ENCODE measurements at places on chromosomes 7 and 10.
A peak's percentile ranks its signal among the peaks of the same experiment; 100 is the strongest.

DNA sequence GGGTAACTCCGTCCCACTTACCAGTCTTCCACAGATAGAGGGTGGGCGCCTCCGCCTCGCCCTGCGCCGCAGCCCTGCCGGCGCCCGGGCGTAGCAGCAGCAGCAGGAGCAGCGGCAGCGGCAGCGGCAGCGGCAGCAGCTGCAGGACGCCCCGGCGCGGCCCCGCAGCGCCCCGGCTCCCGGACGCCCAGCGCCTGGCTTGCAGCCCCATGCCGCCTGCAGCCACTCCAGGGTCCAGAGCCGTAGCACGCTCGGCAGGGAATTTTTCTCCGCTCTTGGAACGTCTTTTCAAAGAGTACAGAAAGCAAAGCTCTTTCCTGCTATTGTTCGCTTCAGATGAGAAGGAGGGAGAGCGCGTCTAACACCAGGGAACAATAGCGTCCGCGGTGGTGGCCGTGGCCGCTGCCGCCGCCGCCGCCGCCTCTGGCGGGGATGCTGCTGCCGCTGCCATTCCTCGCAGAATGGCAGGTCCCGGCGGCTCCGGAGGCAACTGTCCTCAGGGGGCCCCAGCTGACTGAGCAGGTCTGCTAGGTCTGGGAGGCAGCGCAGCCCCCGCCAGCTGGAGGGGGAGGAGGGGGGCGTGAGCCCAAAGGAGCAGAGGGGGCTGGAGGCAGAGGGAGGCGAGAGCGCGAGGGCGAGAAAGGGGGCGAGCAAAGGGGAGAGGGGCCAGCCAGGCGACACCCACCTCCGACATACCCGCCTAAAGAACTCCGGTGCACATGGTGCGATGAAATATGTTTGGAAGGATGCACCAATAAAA lies at the start of gene THSD7A:
Gene THSD7A (minus strand): TSS at position 463 of the 760 bp plus-strand sequence. CDS start 252 bp downstream, at position 211.
- DNase-seq, result peak; percentile 64

GRCh38 chr7:3931843-3932242 lies 630.8 kb downstream of the SDK1 start:
- DNase-seq, result no peak

DNA sequence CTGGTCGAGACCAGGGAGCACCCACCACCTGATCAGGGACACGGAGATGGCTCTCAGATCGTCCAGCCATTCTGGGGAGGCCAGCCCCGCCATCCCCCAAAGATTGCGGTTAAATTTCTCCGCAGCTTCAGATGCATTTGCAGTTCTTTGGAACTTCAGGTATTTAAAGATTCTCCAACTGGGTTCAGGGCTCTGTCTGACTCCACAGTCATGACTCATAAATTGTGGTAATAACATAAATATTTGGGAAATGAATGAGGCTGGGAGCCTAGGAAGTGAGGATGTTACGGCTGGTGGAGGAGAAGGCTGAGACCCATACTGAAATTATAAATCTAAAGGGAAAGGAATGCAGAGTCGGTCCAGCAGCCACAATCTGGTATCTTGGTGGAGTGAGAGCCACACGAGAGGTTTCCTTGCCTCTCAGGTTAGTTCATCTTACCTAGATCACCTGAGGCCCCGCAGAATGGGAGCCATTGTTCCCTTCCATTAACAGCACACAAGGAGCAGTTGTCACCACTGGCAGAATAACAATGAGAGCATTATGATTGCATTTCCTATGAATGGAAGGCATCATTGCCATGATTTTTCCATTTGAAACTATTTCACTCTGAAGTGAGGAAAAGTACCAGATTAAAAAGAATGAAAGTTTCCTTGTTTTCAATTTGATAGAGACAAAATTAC lies 26.7 kb upstream of the DNAJB6 start:
- no peak for DNase-seq

- DNase-seq, result no peak
Measured at GRCh38 chr10:133162910-133163856, 3.2 kb downstream of the KNDC1 start.

- DNase-seq, result no peak
Measured at GRCh38 chr7:36015733-36016132, 137.3 kb upstream of the EEPD1 start.

DNA sequence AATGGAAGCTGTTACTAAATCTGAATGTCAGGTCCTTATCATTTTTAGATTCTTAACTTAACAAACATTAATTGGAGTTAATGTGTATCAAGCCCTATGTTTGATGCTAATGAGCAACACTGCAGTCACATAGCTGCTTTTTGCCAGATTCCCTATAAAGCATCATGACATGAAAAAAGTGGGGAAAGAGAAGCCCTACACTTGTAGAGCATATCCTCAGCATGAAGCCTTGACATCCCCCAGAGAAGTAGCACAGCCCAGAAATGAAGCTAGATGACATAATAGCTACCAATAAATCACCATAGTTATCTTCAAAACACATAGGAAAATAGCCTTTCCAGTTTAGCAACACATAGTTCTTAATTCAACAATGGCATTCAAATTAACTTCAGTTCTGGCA lies 49.2 kb upstream of the CDK1 start:
- DNase-seq, result no peak

DNA sequence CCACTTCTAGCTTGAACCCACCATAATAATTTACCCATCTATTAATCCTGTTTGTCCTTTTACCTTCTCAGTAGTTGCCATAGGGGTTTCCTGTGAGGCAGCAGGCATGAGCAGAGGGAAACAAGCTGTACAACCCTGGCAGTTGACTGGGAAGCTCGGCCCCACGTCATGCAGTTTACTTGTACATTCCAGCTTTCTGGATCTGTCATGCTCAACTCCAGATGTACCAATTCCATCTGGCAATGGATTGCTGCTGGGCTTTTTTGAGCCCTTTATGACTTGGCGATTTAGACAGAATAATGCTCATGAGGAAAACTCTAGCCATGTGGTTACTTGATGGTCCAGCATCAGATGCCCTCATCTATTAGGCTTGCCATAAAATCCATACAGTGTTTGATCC lies 112.5 kb downstream of the GNAI1 start:
- no peak for DNase-seq

- DNase-seq, result no peak
Measured at GRCh38 chr10:127887541-127888415, 5.0 kb downstream of the CLRN3 start.

- no peak for DNase-seq
Measured at GRCh38 chr10:113612154-113612553, 51.7 kb downstream of the NRAP start.

GRCh38 chr7:154503962-154504550 lies 451.9 kb downstream of the DPP6 start:
- DNase-seq, result peak; percentile 75

DNA sequence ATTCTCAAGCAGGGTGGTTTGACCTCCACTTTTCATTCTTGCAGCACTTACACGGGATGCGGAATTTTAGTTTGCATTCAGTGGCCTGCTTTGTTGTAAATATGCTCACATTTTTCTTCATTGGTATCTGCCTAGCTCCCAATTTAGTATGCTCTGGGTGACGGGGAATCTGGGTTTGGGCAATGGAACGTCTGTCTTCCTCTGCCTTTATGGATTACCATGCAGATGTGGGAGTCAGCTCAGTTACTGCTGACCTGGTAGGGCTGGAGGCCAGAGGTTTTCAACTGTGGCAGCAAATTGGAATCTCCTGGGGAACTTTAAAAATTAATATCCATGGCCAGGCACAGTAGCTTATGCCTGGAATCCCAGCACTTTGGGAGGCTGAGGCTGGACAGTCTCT lies 161.6 kb downstream of the CAMK1D start:
- no peak for DNase-seq

DNA sequence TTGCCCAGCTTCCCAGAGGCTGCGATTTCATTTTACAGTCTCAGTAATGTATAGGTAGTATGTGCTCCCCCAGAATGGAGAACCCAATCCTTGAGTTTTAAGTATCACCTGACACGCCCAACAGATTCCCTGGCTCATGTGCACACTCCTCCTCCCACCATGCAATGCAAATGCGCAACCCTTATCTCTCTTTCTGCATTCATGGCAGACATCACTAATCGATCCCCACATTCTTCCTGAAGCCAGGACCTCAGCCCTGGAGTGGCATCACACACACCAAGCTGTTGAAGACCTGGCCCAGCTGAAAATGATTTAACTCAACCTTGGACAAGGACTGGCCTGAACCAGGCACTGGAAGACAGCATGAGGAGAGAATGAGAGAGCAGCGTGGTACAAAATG lies 68.4 kb downstream of the ZRANB1 start:
- no peak for DNase-seq

DNA sequence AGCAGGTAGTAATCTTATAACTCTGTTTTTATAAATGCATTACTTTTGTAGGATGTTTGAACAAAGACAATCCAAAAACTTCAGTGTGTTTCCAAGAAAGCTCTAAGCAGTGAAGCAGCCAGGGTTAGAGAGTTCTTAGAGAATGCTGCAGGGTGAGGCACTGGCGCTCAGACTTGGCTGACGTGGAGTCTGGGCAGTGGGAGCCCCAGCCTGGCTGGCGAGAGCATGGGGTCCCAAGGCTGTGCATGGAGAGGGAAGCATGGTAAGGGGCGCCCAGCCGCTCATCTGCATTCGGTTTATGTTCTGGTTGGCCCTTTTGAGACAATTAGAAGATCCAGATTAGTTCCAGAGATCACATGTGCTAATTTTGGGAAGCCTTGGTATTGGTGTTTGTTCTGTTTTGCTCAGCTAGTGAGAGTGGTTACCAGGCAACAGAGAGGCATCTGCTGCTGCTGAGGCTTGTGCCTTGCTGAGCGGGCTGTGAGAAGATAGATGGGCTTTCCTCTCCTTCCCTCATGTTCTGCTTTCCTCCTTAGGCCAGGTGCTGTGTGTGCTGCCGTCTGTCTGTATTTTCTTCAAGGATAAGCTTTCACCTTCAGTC lies 10.3 kb downstream of the SUN1 start:
- no peak for DNase-seq

GRCh38 chr7:5699467-5700384 lies 81.7 kb downstream of the RNF216 start:
- DNase-seq, result no peak

GRCh38 chr7:31788883-31789680 lies 102.1 kb downstream of the PPP1R17 start:
- DNase-seq, result no peak

Measured in NCI-H1105 (cell line).